ENCODE measurements at places on chromosomes 11 and 22. TPM values are rescaled to one million over a fixed set of nuclear protein-coding genes. Genes with fewer than 3 reads are reported as not detected.

DNA sequence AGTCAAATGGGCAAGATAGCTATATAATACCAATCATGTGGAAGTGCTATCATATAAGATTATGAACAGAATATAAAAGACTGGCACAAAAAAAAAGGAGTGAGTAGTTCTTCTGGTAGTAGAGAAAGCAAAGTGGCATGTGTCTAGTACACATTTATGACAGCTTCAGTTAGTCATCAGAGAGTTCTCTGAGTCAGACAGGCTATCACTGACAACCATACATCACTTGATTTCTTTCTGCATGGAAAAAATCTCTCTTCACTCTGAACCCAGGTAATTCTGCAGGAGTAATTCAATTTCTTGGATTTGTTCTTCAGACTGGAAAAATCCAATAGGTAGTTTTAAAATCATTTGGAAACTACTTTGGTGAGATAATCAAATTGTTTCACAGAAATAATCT lies 286.8 kb upstream of the ANO3 start:
- DNase-seq, result no peak

Gene LTO1
- polyA plus RNA-seq, result 15.6 TPM

- no peak for DNase-seq
Measured at GRCh38 chr11:64089493-64089892, 53.8 kb downstream of the FLRT1 start.

GRCh38 chr11:114149689-114150407 lies 90.3 kb downstream of the ZBTB16 start:
- no peak for DNase-seq

GRCh38 chr22:29701155-29701999 lies 18.4 kb upstream of the CABP7 start:
- DNase-seq, result no peak

DNA sequence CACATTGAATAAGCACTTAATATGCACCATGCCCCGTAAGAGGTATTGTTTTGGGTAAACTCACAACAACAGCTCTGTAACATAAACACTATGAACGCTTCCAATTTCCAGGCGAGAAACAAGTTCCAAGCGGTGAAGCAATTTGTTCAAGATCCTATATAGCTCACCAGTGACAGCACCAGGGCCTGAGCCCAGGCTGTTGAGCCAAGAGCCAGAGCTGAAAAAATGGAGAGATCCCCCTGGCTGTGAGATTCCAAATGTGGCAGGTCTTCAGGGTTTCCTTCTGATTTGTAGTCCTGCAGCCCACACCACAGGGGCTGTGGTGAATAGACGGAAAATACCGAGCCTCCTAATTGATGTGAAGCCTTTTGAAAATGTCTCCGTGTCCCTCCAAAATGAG lies 268.0 kb upstream of the KIRREL3 start:
- no peak for DNase-seq

GRCh38 chr11:2958251-2958650 lies 29.0 kb upstream of the PHLDA2 start:
- DNase-seq, result no peak

- DNase-seq, result no peak
Measured at GRCh38 chr11:10026514-10026913, 267.5 kb downstream of the SBF2 start.

Gene TRPM5
- polyA plus RNA-seq, result 2.4 TPM

GRCh38 chr11:1484695-1485503 lies 1.7 kb downstream of the MOB2 start:
- no peak for DNase-seq

GRCh38 chr11:130431331-130431773 lies 2.9 kb upstream of the ADAMTS8 start:
- no peak for DNase-seq

DNA sequence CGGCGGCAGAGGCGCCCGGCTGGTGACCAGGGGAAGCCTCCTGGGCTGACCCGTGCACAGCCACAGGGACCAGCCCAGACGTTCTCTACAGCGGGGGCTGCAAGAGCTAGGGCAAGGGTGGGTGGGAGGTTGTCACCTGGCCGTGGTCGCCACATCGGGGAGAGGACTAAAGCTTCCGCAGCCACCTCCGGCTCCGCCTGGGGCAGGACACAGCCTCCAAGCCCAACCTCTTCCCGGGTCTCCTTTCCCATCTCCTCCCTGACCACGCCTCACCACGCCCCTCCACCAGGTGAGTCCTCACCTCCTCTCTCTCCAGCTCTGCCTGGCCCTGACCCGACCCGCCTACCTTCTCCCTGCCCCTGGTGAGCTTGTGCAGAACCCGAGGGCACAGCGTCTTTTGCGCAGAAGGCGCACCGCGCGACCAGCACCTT lies 75.9 kb upstream of the LMO1 start:
- DNase-seq, result no peak

Measured in left renal pelvis (tissue), 4 donors.